ENCODE measurements at places on chromosomes 11 and 22.

DNA sequence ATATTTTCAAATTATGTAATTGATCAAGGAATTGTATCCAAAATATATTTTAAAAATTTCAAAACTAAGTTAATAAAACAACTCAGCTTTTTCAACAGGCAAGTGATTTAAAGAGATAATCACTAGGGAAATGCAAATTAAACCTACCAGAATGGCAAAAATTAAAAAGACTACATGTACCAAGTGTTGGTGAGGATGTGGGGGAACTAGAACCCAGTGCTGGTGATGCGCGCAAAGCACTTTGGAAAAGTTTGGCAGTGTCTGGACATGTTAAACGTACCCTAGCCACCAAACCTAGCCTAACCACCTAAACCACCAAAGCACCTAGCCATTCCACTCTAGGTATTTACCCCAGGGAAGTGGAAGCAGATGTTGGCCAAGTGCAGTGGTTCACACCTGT is 22.9 kb downstream of the PACSIN2 start:
- no peak for DNase-seq

DNA sequence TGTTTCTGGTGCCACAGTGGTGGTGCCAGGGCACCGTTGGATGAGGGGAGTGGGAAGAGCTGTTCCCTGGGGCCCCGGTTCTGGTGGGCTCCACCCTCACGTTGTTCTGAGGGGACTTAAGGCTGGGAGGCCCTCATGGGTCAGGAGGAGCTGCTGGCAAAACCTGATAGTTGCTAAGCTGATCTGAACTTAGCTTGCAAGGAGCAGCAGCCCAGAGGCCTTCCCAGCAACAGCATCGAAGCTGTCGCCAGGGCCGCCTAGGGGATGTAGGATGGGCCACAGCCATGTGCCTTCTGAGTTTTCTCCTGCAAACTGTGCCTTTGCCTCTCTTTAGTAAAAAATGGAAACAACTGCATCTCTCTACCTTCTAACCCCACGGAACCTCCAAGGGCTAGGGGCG is 240.2 kb downstream of the TBC1D22A start:
- no peak for DNase-seq

DNA sequence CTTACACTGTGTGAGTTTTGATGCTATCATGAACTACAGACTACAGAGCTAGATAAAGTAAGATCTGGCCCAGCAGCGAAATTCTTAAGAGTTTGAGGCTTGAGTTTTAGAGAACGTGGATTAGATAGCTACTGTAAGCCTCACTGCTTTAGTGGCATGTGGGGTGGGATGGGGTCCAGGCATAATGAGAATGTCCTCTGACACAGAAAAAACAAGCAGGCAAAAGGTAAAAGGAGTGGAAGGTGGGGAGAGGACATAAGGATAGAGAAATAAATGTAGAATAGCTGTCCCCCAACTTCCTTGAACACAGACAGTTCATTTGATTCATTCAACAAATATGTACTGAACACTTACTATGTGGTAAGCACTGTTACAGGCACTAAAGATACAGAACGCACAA is 324.5 kb upstream of the PITPNB start:
- no peak for DNase-seq

- DNase-seq = no peak
Measured at GRCh38 chr11:114242032-114242431, 54.2 kb upstream of the NNMT start.

GRCh38 chr11:105229761-105230160 is 90.2 kb upstream of the CARD18 start:
- no peak for DNase-seq

DNA sequence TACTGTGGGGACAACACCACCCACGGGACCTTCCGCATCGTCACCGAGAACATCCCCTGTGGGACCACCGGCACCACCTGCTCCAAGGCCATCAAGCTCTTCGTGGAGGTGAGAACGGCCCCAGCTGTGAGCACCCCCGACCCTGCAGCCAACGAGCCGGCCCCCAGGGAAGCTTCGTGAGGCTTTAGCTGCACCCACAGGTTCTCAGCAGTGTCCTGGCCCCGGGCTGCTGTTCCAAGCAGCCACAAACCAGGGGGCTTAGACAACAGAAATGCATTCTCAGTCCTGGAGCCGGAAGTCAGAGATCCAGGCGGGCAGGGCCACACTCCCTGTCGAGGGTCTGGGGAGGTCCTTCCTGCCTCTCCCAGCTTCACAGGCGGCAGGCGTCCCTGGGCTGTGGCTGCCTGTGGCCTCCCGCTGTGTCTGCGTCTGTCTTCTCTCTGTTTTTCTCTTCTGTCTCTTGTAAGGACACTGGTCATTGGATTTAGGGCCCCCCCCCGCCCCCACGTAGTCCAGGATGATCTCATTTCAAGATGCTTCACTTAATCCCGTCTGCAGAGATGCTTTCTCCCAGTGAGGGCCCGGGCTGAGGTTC is 12.5 kb downstream of the MUC5B start:
- DNase-seq = no peak

DNA sequence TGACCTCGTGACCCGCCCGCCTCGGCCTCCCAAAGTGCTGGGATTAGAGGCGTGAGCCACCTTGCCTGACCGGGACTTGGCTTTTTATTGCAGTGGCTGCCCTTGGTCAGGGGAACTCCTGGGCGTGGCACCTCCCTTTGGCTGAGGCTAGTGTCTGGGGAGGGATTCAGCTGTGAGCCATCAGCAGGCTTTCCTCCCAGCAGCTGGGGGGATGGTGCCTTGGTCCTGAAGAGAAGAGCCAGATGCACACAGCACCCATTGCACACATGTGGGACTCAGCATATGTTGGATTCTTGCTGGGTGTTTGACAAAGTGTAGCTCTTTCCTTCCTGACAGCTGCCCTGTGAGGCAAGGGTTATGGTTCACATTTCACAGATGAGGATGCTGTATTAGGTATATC is 8.4 kb downstream of the CYTH4 start:
- DNase-seq = no peak

DNA sequence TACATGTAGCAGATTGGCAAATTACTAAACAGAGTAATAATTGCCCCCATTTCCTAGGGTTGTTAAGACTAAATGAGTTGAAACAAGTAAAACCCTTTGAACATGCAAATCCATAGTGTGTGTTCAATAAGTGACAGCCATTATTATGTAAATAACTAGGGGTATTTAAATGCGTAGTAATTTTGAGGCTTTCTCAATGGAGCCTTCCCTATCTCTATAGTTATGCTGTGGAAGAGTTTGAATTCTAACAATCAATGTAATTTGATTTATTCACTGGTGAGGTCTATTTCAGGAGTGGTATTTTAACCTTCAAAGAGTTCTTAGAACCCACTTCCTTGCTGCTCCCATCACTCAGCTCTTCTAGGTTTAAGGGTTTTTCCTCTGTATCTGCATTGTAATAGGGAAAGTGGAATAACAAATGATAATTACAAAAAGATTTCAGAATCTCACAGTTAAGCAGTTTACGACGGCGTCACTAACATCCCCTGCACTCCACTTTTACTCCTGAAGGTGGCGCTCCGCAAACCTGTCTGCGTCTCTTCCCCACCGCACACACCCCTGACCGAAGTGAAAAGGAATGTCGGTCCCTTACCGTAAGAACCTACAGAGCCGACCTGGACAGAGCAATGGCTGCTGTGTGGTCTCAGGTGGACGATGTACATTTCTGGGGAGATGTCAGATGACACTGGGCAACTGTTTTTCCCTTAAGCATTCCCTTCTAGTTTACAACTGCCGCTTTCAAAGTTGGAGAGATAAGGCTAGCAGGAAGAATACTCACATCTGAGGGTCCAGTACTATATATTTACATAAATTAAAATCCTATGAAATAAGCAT is 80.8 kb downstream of the ZC3H12C start:
- DNase-seq = peak; percentile 9

- DNase-seq = no peak
Measured at GRCh38 chr11:133122256-133122655, 410.0 kb downstream of the OPCML start.

DNA sequence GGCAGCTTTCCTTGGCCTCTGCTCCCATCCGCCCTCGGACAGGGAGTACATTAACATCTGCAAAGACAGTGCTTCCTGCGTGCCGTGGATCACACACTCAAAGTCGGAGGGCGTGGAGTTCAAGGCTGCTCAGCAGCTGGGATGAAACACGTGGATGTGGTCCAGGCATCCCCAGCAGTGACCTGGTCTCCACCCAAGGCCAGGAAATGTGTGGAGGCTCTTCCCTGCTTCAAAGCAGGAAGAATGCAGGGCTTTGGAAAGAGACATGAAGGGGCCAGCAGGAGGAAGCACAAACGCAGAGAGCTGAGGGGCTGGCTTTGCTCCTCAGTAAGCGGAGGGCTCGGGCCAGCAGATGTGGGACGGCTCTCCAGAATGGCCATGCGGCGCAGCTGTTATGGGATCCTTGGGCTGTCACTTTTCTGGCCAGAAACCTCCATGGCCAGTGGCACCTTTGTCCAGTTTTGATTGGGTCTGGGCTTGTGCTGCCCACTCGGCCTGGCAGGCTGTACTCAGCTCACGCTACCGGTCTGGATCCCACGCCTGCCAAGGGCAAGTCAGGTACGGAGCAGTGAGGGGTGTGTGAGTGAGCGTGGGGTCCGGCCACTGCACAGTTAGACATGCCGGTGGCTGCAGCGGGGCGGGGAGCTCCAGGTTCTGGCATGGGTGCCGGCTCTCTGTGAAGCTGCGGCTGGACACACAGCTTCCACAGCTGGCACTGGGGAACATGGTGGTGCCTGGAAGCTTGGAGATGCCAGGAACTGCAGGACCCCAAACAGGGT is 438.0 kb downstream of the TBC1D22A start:
- no peak for DNase-seq

DNA sequence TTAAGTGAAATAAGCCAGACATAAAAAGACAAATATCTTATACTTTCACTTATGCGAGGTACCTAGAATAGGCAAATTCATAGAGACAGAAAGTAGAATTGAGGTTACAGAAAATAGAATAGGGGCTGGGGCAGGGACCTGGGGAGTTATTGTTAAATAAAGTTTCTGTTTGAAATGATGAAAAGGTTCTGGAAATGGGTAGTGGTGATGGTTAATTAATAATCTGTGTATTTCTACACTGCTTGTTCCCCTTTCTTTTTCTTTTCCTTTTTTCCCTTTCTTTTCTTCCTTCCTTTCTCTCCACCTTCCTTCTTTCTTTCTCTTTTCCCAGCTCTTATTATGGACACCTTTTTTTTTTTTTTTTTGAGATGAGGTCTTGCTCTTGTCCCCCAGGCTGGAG is 2.8 kb downstream of the NAALADL1 start:
- DNase-seq = no peak

DNA sequence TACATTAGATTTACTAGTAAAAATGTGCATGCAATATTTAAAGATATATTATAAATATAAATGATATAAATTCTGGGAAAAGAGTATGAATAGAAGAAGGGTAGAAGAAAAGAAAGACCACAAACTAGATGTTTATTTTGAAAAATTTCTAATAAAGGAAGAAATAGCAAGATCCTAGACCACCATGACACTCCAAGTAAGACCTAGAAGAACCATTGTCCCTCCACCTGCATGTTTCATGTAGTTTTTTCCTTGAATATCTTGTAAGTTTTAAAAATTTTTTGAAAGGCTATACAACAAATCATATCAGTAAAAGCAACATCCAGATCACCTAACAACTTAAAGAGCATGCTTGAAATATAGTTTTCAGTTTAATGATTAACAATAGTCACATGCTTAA is 46.8 kb downstream of the ARHGAP32 start:
- DNase-seq = no peak

GRCh38 chr11:74990941-74991340 is 2.2 kb downstream of the NEU3 start:
- no peak for DNase-seq

- no peak for DNase-seq
Measured at GRCh38 chr22:43967069-43967468, 11.8 kb downstream of the SAMM50 start.

DNA sequence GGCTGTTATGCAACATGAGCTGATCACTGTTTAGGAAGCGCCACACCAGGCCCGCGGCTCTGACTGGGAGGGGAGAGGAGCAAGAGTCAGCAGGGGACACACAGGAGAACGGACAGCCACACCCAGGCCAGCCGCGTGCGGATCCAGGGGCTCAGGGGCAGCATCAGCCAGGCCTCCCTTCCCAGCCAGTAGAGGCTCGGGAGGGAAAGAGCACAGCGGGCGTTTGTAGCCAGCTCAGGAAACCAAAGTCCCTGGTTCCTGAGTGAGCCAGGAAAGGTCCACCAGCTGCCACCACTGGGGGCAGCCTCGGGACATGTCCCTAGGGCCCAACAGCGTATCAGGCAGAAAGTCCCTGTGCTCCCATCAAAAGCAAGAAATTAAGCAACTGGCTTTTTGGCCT is 71.8 kb upstream of the PITPNB start:
- DNase-seq = no peak

DNA sequence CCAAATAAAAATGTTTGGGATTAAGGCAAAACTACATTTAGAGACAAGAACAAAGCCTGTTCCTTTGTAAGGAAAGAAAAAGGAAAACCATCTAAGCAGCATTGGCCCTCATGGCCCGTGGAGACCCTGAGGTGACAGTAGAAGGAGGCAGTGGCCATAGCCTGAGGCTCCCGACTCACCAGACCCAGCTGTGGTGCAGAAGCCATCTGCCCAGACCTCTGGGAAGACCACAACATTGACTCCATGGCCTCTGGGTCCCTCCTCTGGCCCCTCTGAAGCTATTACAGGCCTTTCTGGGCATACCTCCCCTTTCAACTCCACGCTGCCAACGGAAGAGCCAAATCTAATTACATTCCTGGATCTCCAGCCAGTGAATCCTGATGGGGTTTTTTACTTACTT is 6.4 kb downstream of the PRAME start:
- no peak for DNase-seq

GRCh38 chr11:65489035-65489705 is 9.7 kb upstream of the MALAT1 start:
- DNase-seq = no peak

- no peak for DNase-seq
Measured at GRCh38 chr11:116062490-116063171, 558.4 kb upstream of the CADM1 start.

DNA sequence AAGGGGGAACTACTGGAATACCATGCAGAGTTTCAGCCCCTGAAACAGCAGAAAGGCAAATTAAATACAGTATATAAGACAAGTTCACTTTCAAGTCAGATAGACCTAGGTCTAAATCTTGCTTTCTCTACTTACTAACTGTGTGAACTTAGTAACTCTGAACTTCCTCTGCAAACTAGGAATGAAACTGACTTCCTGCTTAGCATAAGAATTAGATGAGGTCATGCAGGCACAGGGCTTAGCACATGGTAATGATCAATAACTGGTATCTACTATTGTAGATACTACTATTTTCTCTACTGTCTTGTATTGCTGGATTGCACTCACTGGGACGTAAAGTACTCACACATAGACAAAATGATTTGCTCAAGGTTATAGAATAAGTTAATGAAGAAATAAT is 51.5 kb upstream of the MTNR1B start:
- no peak for DNase-seq

- DNase-seq = no peak
Measured at GRCh38 chr11:69915151-69915500, 95.9 kb upstream of the FGF3 start.

DNA sequence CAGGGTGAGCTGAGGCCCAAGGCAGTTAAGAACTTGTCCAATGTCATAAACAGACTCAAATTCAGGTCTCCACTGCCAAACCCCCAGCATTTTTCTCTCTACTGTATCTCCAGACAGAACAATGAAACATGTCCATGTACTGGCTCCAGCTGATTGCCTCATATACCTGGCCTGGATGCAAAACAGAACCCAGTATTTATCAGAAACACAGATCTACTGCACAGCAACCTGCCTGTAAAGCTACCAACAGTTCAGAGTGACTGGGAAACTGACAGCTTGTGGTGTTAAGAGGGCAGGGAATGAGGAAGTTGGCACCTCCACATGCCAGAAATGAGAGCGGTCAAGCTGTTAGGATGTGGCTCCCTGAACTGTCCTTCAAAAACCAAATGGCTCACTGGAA is 41.6 kb downstream of the C11orf71 start:
- DNase-seq = no peak

Measured in stimulated activated CD8-positive, alpha-beta memory T cell treated with anti-CD3 and anti-CD28 coated beads, Interleukin-12 subunit alpha, Interleukin-12 subunit beta, amount 100 ng/mL, for 4 hours (primary cell).